8988T (cell line): ENCODE measurements at places on chromosomes 3 and 15.

DNA sequence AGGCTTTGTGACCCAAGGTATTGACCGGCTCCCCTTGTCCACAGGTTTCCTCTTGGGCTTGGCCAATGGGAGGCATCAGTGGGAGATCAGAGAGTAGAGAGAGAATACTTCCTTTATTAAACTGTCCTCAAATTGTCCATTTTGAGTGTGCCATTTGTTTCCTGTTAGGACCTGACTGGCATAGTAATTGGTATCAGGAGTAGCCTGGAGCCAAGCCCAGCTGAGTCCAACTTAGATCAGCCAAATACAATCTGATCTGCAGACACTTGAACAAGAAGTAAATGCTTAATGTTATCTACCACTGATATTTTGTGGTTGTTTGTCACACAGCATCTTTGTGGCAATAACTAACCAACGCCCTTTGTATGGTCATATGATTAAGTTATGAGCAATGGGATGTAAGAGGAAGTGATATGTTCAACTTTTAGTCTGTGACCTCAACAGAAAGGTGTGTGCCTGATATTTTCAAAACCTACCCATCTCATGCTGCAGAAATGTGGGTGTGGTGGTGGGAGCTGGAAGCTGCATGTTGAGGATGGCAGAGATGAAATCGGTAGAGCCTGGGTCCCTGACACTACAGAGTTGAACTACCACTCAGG is 13.3 kb downstream of the MYD88 start:
- no peak for DNase-seq

DNA sequence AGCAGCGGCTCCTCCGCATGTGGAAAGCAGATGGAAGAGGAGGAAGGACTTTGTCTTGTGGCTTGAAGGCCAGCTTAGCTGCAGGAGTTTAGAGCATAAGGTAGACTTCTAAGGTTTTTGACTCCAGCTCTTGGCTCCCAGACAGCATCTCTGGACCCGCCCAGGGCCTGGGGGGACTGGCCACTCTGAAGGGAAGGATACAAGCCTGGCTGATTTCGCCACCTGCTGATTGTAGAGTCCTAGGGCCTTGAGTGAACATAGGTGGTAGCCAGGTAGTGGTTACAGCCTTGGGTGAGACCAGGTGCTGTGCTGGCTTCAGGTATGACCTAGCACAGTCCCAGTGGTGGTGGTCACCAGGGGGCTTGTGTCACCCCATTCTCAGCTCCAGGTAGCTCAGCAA is 48.4 kb upstream of the RPL35A start:
- DNase-seq, result no peak

DNA sequence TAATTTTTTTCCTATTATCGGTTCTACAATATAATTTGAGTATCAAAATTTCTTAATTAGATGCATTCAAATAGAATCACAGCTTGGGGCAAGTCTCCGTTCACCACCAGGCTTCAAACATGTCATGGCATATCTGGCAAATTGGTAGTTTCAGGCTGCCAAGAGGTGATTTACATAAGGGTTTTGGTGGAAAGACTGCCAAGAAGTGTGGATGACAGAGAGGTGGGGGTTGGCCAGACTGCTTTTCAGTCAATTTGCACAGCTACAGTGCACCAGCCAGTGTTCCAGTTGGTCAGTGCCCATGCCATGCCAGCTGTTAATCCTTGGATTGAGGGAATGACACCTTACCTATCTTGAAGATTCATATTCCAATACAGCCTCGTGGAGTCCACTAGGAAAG is 8.4 kb upstream of the GSK3B start:
- no peak for DNase-seq

DNA sequence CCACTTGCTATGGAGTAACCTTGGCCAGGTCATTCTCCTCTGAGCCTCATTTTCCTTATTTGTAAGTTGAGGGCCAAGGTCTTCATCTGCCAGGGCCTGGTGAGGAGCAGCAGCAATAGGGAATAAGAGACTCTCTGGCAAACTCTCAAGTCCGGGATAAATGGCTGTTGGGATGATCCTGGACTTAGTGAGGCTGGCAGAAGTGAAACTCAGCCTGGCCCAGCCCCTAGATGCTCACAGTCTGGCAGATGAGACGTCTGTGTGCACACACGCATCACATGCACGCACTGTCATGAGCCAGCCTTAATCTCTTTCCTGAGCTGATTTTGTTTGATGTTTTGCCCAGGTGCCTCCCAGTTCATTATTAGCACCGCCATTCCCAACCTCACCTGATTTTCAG is 26.8 kb downstream of the SLC6A6 start:
- DNase-seq, result no peak

GRCh38 chr3:122349171-122349570 is 24.1 kb downstream of the CSTA start:
- no peak for DNase-seq

GRCh38 chr3:97885931-97886824 is 64.4 kb downstream of the CRYBG3 start:
- DNase-seq, result no peak

GRCh38 chr3:188389711-188390342 is 235.9 kb downstream of the LPP start:
- DNase-seq, result no peak

DNA sequence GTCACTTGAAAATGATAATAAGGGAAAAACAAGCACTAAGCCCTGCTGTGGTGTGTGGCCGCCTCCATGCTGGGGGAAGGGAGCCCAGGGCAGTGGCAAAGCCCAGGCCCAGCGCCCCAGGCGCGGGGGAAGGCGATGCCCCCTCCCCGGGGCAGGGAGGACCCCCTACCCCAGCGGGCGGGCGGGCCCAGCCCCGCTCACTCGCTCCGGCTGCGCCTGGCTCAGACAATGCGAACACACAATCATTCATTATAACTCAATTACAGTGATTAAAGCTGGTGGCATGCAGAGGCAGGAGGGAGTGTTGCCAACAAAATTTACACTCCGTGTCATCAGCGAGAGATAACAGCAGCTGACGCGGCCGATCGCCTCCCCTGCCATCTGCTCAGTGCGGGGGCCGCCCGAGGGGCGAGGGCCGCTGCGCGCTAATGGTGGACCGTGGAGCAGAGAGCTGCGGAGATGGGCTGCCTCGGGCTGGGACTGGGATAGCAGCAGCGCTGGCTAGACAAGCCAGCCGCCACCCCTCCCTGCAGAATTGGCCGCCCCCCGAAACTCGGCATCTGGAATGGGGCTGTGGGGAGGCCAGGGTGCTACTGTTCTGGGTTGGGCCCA is 64.1 kb downstream of the TLE3 start:
- no peak for DNase-seq

GRCh38 chr3:52198643-52199608 is 966 bp downstream of the ALAS1 start:
- no peak for DNase-seq

DNA sequence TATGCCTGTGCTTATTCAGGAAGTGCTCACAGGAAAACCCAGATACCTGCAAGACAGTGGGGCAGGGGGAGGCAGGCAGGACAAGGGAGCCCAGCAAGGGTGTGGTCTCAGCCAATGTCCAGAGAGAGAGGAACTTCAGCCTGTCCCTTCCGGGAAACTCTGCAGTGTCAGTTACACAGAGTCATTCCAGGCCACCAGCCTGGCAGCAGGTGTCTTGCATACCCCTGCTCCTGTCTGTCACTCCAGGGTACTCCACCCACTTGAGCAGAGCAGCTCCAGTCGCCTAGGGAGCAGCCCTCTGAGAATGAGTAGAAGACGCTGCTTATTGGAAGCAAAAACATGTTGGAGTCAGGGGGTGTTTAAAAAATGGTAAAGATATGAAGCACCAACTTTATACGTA is 431.2 kb upstream of the RGMA start:
- no peak for DNase-seq

DNA sequence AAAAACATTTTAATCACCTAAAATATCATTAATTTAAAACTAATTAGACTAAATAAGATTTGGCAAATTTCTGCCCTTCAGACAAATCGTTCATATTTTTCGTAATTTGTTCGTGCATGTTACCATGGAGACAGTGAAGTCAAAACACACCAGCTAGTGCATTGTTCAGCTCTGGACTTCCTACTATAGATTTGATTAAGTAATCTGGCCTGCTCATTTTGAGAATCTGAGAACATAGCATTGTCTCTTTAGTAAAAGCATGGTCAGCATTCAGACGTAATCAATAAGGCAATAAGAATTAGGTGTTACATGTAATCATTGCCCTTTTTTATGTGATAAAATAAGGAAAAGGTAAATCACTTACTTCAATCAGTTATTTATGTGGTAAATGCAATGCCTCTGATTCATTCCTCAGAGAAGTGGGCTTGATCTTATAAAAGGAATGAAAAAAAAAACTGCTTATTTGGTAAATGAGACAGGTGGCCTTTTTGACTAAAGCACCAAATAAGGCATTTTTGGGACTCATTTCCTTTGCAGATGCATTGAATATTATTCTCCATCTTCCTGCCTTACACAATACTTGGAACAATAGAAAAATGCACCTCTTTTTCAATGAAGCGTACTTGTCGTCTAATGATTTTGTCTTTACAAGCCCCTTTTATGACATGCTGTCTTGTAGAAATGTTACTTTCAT is 84.5 kb upstream of the FNDC3B start:
- DNase-seq, result no peak

DNA sequence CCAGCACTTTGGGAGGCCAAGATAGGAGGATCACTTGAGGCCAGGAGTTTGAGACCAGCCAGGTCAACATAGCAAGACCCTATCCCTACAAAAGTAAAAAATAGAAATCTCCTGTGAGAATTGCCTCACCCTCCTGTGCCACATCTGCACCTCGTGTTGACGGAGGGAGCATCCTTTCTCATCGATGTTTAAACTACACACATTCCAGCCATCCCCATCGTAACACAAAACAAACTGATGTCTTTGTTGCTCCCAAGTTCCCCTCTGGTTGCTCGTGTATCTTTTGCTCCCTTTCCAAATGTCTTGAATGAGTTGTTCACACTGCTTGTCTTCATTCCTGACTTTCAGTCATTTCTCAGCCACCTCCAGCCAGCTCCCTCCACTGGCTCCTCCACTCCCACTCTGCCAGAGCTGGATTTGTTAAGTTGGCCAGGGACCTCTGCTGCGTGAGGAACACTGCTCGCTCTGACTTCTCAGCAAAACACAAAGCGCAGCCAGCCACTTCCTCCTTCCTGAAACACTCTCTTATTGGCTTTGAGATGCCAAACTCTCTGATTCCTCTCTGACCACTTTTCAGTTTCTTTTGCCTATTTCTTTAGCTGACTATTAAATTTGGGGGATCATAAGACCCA is 53.6 kb upstream of the ATP13A3 start:
- DNase-seq, result no peak

GRCh38 chr3:38967693-38967989 is 84.1 kb downstream of the SCN11A start:
- DNase-seq, result no peak

DNA sequence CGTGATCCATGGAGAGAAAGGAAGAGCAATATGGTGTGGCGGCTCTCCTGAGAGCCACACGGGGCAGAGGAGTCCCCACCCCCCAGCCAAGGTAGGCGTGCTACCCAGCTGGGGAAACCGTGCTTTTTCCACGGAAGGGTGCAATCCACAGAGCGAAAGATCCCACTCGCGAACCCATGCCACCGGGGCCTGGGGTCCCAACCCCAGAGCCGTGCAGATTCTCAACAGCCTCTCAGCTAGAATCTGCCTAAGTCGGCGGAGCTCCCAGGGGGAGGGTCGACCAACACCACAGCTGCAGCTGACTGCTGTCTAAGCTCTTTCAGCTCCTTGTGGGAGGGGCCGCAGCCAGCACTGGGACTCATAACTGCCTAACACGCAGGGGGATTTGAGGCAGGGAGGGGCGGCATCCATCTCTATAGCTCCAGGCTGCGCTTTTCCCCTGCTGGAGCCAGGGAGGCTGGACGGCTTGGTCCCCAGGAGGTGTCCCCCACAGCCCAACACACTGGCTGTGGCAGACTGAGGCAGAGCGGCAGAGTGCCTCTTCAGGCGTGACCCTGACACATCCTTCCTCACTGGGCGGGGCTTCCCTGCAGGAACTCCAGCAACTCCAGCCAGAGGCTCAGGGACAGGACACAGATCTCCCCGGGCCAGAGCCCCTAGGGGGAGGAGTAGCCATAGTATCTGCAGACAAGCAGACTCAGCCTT is 107.6 kb upstream of the ZBTB20 start:
- DNase-seq, result no peak
